Calu3 (cell line): ENCODE measurements at places on chromosomes 3 and 15.

DNA sequence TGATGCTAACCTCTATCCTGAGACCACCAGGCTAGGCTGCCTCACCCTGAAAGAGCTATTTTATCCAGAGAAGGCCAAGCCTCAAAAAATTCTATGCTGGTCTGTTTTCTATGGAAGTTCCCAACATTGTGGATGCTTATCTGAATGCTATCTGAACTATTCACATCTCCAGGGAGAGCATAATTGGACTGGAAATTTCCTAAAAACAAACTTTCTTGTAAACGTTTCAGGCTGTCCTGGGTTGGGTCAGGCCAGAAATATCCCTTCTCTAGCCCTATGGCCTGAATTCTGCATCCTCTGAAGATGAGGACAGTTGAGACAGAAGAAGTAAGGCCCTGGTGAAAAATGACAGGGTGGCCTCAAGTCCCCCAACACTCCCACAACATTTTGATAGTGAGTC is 706.4 kb upstream of the NR2F2 start:
- no peak for DNase-seq

GRCh38 chr3:78799681-78800080 is 968.1 kb downstream of the ROBO1 start:
- no peak for DNase-seq

- no peak for DNase-seq
Measured at GRCh38 chr15:33326908-33327307, 16.1 kb downstream of the RYR3 start.

DNA sequence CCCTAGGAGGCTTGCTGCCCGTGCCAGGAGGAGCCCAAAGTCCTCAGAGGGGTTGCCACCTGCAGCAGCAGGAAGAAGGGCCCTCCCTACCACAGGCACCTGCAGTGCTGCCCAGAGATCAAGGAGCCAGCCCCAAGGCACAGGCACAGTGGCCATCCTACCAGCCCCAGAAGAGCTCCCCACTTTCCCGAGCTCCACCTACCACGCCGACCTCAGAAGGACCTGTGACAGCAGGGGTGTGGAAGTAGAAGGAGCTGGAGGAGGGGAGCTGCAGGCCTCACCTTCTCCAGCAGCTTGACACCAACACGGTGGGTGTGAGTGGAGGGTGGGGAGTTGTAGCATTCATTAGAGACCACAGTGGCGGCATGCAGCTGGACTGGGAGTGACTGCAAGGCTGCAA is 485.8 kb downstream of the GABRG3 start:
- no peak for DNase-seq

DNA sequence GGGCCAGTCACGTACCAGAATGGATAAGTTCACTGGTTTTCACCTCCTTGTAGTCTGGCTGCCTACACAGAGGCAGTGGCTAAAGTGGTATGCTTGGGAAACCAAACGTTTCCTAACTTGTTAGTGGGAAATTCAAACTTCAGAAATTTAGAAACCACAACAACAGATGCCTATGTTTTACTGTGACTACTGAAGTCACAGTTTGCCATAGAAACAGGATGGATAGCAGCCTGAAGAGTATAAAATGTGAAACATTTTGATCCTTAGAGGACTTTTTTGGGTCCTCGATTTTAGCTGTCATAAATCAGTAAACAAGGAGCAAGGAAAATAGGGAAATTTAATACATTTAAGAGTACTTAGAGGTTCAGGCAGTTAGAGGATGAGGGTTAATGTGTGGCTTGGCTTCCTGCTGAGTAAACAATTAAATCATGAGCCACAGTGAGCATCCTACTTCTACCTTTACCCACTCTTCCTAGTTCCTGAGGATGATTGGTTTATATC is 48.6 kb downstream of the CMSS1 start:
- no peak for DNase-seq

- no peak for DNase-seq
Measured at GRCh38 chr3:128424508-128425069, 42.1 kb downstream of the DNAJB8 start.

GRCh38 chr15:79919090-79919748 is 22.4 kb upstream of the MTHFS start:
- no peak for DNase-seq

GRCh38 chr3:114290911-114291901 is 2.6 kb upstream of the TIGIT start:
- DNase-seq: peak; percentile 81

- no peak for DNase-seq
Measured at GRCh38 chr3:58691997-58692396, 25.4 kb upstream of the FAM3D start.

- no peak for DNase-seq
Measured at GRCh38 chr15:29048011-29048410, 162.2 kb downstream of the APBA2 start.

DNA sequence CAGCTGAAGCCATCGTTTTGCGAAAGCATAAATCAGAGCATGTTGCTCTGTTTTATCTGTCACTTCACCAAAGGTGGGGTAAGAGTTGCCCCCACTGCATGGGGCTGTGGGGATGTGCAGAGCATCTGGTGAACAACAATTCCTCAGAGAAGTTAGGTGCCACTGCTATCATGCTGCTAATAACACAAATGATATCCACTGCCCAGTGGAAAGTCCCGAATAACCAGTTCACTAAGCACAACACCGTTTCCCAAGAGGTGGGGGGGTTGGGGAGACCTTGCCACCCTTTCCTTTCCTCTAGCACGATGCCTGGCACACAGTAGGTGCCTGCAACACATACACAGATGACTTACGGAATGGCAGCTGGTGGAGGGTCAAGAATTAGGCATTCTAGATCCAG is 38.6 kb downstream of the FAM3D start:
- DNase-seq: no peak

DNA sequence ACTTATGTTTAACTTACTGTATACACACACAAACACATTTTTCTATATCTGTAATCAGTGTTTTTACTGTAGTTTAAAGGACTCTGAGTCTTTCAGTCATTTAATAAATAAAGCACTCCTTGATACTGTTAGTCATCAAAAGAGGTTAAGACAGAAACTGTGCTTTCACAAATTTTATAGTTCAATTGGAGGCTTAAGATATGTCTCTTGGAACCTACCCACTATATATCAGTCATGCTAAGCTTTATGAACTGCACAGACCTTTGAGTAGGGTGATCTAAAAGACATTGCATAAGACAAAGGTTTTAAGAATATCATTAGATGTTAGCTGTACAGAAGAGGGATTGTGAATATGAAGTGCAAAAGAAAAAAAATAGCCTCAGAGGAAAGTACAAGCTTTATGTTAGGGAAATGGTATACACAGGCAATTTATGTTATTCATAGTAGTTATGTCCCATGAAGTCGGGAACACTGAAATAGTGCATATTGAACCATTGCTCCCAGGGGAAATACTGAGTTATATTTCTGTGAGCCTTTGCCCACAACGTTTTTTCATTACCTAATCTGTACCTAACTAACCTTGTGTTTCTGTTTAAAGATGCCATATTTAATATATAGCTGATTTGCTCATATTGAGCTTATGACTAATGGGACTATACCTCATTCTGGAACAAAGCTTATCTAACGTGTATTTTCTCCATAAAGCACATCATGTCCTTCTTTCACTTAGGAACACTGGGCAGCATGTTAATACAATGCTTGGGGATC is 19.7 kb downstream of the CHMP2B start:
- no peak for DNase-seq

DNA sequence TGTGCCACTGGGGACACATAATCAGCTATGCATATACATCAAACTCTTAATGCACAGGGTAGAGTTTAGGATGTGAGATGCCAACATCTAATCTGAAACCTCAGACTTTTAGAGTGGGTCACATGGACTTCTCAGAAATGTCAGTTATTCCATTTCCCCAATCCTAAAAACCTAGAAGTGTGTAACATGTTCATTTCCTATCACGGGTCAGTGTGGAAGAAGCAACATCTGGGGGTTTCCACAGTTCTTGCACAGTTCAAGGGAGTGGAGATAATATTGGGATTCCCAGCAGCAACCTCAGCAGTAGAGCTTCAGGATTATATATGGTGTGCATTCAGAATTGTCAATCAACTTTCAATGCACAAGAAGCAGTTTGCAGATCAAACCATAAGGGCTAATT is 44.4 kb upstream of the SPRED1 start:
- no peak for DNase-seq

DNA sequence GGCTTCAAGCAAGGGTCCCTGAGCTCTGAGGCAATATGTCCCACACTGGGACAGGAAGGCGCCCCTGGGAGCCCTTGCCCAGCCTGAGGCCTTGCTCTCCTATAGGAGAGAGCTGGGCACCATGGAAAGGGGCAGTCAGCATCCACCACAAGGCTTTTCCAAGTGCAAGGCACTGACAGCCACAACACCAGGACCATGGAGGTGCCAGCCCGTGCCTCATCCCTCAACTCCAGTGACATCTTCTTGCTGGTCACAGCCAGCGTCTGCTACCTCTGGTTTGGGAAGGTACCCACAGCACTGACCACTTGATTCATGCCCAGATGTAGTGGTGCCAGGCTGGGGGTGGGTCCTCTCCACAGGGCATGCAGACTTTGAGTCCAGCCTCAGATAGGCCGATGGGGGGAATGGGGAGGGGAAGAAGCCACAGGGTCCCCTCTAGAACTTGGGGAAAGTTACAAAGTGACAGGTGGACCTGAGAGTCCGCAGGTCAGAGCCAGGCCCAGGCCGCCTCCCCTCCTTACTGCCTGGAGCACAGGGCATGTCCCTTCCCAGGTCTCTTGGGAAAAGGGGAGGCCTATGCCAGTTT is 11.8 kb downstream of the VILL start:
- no peak for DNase-seq

DNA sequence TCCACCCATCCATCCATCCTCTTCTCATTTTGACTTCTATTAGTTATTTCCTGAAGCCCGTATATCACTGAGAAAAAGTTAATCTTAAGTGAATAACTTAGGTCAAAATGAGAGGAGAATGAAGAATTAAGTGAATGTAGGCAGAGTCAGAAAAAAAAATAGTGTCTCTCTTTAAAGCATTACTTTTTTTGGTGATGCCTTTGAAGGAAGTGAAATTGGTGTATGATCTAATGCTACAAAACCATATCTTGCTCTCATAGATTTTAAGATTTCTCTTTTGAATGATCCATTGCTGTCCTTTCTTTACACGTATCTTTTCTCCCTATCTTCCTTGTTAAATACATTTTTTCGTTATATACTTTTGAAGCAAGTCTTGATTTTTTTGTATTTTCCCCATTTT is 23.4 kb downstream of the FNDC3B start:
- no peak for DNase-seq

DNA sequence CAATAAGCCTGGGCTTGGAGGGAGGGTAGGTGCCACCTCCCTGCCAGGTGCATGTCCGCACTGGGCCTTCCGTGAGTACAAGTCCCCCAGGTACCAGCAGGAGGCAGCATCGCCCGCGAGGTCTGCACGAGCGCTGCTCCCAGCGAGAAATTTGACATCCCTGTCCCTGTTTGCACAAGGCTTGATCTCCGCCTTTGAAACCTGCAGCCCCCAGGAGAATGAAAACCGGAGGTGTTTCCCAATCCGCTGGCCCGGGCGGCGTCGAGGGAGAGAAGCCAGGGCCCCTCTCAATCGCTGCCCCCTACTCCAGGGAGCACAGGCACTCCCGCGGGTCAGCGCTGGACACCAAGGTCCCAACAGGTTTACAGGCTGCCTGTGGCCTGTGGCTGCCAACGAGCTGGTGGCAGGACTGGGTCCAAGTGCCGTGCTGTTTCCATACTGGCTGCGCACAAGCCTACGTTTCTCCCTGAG is 961 bp downstream of the HAPLN3 start:
- DNase-seq: peak; percentile 94

DNA sequence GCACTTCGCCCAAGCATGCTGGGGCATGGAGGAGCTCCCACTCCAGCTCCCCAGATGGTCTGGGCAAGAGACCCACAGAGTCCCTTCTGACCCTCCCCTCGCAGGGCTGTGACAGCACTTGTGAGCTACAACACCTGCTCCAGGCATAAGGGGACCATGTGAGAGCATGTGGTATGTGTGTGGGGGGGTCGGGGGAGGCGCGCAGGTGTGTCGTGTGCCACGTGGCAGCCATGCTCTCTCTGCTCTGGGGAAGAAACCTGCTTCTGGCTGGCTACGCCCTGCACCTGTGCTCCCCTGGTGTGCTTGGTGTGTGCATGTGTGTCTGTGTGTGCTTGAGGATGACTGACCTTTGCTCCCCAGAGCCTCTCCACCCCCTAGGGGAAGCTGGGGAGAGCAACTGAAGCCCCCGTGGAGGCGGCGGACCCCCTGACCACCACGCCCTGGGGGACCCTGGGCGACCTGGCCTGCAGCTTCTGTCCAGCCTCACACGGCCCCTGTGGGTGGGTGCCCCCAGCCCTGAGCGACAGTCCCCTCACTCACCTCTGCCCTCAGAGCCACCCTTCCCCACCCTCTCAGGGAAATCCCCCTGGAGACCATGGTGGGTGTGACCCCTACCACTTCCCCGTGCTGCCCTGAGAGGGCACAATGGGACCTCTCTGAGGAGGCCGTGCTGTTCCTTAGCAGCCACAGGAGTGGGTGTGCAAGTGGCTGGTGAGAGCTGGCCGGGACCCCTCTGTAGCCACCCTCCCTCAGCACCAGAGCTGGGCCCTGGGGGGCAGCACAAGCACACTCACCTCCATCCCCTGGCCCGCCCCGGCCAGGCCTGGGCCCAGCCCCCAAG is 16.6 kb upstream of the SEC13 start:
- DNase-seq: no peak

- DNase-seq: no peak
Measured at GRCh38 chr3:84125760-84126159, 833.0 kb upstream of the CADM2 start.

DNA sequence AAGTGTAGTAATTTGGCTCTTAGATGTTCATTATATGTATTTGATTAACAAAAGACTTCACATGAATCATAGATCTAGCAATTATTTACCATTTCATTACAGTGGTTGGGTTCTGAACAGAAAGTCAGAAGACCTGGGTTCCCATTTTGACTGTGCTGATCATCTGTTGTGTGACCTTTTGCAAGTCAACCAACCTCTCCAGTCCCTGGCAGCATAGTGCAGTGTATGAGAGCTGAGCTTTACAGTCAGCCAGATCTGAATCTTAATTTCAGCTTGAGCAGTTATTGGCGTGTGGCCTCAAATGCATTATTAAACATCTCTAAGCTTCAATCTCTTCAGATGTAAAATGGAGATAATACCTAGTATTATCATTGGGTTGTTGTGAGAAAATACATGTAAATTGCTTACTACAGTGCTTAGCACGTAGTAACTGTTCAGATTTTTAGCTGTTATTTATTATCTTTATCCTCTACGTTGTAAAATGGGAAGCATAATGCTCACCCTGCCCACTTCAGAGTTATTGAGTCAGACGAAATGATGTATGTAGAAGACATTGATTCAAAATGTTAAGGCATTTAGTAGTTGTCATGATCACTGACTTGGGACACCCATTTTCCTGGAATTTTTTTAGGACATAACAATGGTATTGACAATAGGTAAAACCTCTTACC is 104.0 kb downstream of the KLHL25 start:
- DNase-seq: no peak

DNA sequence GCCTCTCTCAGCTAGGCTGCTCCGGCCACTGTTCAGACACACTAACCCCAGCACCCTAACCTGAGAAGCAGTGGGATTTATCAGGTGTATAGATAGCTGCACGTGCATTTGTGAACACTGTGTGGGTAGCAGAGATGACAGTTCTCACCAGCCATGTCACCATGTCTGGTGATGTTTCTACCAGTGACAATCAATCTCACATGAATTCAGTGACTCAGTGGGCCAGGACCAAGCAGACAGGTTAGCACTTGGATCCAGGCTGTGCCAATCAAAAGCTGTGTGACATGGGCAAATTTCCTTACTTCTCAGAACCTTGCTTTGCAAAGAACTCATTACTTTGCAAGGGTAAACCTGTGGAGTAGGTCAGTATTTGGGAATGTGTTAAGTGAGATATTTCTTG is 65.3 kb upstream of the GATM start:
- no peak for DNase-seq

GRCh38 chr3:181568248-181568647 is 143.5 kb upstream of the SOX2 start:
- no peak for DNase-seq
